ENCODE measurements at places on chromosomes 6 and 20.

DNA sequence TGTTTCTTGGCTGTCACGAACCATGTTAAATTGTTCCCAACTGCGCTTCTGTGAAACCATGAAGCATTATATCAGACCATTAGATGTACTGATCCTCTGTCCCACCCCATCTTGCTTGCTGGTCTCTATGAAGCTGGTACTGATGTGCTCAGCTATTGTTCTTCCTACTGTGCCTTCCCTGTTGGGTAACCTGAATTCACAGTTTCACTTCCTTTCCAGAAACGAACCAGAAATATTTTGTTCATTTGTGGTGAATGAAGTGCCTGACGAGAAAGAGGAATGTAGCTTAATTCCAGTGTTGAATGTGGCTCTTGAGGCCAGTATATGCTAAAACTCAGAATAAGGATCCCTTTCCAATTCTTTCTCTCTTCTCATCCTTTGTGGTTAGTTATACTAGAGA is 58.1 kb upstream of the SNAP91 start:
- no peak for DNase-seq

- no peak for DNase-seq
Observed at GRCh38 chr6:154499855-154500589, 10.5 kb downstream of the CNKSR3 start.

- DNase-seq, result no peak
Observed at GRCh38 chr20:6703047-6703446, 64.4 kb upstream of the BMP2 start.

GRCh38 chr20:12020846-12021245 is 103.2 kb downstream of the BTBD3 start:
- no peak for DNase-seq

DNA sequence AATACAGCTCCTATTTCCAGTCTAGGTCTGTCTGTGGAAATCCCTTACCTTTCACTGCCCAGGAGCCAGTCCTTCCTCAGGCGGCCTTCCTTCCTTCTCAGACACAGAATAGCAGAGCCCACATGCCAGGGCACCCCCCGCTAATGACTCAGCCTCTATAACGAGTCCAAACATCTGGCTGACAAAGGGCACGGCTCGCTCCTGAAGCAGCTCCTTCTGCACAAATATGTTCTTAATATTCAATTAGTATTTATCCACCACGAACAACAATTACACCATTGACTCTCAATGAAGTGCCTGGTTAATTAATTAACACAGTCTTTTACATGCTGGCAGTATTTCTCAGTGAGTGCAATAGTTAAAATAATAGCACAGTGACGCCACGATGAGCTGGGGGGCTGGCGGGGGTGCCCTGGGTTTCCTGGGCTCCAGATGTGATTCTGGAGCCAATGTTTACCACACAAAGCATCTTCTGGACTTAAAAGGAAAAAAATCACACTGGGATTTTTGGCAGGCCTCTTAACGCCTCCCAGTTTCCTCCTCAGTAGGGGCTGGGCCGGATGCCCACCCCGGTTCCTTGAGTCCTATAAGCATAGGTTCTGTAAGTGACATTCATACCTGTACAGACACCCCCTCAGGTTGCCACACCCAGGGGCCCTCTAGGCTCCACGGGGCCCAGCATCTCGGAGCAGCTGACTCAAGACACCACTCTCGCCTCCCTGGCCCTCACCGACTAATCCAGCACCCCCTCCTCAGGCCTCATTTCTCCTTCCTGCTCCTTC is 158.6 kb upstream of the MLN start:
- no peak for DNase-seq

DNA sequence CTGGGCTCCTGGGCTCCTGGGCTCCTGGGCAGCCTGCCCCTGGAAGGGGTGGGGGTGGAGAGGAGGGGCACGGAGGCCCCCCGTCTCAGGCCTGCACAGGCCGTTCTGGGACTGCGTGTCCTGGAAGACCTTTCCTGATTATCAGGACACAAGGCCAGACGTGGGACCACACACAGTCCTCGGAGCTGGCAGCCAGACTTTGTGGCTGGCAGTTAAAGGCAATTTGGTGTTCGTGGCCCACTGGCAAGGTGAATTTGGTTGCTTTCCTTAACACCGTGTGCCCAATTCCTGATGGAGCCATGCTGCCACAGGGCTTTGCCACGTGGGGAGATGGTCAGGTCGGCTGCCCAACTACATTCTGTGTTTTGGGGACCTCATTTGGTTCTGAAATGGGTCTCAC is 113.5 kb downstream of the SMOC2 start:
- no peak for DNase-seq

DNA sequence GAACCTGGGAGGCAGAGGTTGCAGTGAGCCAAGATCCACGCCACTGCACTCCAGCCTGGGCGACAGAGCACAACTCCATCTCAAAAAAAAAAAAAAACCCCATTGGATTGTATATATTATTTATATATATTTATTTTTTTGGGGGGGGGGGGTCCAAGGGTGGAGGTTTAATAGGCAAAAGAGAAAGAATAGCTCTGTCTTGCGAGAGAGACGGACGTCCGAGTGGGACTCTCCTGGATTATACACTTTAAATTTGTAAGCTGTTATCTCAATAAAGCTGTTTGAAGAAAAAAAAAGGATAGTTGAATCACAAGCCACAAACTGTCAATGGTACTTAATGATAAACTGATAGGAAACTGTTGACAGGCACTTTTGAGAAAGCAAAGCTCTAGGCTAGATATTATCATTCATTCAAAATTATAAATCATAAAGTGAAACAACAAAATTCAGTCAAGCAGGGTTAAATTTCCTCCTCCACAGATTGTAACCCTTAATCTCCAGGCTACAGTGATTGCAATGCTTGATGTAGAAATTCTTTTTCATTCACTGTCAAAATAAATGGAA is 20.3 kb downstream of the EIF2S2 start:
- DNase-seq, result no peak

DNA sequence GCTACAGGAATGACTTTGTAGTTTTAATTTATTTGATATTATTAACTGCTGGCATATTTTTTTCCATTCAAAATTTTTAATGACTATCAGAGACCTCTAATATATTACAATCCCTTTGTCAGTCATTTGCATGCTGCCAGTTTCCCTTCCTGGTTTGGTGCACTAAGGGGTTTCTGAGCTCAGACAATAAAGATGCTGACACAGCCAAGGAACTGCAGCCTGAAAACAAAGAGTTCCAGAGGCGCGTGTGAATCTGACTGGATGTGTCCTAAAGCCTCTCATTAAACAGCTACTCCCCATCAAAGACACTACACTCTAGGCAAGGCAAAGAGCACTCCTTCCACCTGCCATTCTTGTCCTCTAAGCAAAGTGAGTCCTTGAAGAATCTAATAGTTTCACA is 116.8 kb upstream of the DST start:
- DNase-seq, result peak; percentile 43

DNA sequence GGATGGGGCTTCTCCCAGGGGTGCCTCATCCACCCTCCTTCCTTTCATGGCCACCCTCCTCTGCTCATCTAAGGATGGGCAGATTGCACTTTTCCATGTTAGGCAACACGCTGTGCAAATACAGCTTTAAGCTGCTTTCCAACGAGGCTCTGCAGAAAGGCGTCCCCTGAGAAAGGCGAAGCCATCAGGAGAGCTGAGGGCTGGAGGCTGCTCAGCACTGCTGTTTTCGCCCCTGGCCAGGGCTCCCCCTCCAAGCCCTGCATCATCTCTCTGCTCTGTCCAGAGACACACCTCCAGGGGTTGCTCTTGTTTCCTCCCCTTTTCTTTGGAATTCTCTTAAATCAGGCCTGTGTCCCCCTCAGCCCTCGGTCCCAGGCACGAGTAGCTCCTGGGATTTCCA is 526.1 kb downstream of the CDH26 start:
- no peak for DNase-seq

- DNase-seq, result no peak
Observed at GRCh38 chr6:137206577-137206976, 12.6 kb downstream of the IFNGR1 start.

GRCh38 chr6:21845439-21846140 is 252.0 kb downstream of the SOX4 start:
- DNase-seq, result no peak

DNA sequence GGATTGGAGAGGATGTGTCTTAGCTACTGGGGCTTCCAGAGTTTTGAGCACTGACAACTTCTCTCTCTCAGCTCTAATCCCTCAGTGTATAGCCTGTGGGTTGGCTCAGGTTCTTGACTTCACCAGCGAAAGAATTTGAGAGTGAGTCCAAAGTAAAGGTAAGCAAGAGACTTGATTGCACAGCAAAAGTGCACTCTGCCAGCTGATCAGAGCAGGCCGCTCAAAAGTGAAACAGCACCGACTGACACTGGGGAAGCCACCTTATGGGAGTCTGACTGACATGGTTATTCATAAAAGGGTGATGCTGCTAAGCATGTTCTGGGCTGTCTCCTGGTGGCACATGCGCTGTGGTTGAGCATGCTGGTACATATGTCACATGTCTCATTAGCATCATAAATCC is 389.5 kb downstream of the CBLN4 start:
- no peak for DNase-seq

- peak; percentile 58 for DNase-seq
Observed at GRCh38 chr20:46057856-46058598, 29.0 kb downstream of the SLC12A5 start.
